ENCODE measurements at places on chromosomes 7 and 10.

DNA sequence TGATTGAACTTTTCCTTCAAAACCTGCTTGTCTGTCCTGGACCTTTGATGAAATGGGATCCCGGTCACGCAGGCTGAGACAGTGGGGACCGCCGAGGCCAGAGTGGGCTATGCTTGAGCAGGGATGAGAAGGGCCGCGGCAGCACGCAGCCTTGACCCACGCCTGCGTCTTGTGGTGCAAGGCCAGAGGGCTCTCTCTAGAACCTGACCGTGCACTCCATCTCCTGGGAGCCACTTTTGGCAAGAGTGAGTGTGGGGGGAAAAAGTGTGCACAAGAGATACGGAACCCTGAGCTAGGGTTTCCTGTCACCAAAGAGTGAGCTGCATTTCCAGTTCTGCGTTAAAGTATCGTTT is 42.4 kb downstream of the WIPI2 start:
- DNase-seq, result no peak

GRCh38 chr7:29300026-29300480 is 105.5 kb downstream of the CHN2 start:
- no peak for DNase-seq

DNA sequence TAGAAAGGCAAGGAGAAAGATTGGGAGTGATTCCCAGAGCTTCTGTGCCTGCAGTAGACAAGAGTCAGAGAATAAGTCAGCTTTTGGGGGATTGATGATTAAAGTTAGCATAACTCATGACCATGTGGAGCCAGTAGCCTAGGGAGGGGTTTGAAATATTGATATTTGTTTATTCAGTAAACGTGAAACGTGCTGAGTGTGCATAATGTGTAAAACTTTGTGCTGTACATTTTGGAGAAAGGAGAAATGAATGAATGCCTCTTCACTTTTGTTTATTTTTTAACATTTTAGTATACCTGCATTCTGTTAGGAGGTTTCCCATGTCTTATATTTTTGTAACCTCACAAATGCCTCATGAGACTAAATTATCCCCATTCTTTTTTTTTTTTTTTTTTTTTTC is 272.3 kb downstream of the SORCS3 start:
- DNase-seq, result no peak

DNA sequence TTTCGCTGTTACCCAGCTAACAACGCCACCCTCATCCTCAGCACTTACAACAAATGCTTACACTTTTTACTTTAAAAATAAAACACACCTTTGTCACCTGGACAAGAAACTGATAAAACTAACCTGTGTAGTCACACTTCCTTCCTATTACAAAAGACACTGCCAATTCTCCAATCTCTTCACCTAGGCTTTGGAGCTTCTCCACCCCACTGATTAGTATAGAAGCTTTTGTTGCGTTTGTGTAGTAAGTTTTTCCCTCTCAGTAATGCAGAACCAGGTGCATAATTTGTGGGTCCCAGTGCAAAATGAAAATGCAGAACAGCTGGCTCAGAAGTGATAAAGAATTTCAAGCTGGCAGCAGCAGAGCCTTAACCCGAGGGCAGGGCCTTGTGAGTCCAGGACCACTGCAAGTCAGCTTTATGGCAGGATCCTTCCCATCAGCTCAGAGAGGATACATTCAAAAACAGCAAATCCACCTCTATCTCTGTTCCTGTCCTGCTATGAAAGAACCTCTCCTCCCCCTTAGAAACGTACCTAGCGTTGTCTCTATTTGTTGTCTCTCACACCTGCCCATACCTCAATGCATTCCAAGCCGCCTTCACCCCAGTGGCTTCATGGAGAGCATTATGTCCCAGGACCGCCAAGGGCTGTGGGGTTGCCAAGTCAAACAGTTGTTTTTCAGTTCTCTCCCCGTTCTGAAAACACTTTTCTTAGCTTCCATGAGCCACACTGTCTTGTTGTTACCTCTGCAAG is 40.3 kb upstream of the EGFR start:
- DNase-seq, result no peak

GRCh38 chr10:133457100-133457841 is 3.5 kb downstream of the SCART1 start:
- no peak for DNase-seq

DNA sequence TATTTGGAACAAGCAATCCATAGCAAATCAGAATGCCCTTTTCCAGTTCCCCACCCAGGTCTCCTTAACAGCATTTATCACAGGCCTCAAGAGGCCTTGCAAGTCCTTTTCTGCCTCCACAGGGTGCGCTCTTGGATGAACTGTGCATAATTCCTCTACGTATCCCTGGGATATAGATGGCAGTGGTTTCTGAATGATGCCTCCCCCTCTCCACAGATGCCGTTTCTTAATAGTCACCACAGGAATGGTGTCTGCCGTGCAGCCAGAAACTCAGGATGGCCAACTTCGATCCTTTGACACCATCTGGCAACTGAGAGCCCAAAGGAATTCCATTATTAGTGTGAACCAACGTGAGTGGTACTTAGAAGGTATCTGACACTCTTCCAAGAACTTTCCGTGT is 43.1 kb downstream of the JAZF1 start:
- no peak for DNase-seq

DNA sequence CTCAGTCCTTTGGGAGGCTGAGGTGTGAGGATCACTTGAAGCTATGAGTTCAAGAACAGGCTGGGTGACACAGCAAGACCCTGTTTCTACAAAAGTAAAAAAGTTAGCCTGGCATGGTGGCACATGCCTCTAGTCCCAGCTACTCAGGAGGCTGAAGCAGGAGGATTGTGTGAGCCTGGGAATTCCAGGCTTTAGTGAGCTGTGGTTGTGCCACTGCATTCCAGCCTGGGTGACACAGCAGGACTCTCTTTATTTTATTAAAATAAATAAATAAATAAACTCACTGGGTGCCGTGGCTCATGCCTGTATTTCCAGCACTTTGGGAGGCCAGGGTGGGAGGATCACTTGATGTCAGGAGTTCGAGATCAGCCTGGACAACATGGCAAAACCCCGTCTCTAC is 607.9 kb downstream of the CALN1 start:
- DNase-seq, result no peak

- DNase-seq, result no peak
Measured at GRCh38 chr7:93146472-93147141, 1.6 kb downstream of the SAMD9L start.

DNA sequence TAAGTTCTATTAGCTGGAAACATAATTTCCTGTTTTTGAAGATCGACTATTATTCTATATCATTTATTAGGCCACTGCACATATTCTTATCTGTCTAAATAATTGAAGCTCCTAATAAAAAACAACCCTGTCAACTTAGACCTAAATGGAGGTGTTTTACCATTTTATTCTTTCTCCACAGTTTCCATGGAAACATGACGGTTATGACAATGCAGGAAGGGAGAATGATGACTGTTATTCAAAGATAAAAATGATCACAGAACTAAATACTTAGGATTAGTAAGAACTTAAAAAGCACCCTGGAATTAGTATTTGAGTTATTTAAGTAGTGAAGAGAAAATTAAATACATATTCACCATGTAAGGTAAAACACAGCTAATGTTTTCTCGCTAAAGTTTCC is 119.9 kb upstream of the DKK1 start:
- no peak for DNase-seq

DNA sequence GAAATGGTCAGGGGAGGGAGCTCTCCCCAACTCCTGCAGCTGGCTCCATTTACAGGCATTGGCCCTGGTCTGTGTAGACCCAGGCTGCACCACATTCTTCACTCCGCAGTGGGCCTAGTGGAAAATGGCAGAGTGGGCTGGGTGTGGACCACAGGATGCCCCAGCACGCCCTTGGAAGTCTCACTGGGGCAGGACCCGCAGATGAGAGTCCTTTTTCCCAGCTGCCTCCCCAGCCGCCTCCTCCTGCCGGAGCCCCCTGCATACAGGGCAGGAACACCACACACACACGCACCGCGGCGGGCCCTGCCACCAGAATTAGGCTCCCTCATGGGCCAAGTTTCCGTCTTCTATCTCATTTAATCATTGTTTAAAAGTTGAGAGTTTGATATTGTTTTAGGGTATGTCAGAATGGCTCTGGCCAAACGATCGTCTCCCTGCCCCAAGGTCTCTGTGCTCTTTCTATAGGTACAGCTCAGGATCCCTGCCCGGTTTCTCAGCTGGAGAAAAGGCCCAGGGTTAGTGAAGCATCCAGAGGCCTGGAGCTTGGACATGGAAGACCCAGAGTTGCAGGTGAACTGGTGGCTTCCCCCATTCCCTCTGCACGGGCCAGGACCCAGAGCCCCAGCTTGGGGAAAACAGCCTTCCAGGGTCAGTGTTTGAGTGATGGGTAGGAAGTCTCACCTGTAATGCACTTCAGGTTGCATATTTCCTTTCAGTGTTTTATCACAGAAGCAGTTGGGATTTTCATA is 42.0 kb downstream of the ZNF467 start:
- DNase-seq, result no peak

DNA sequence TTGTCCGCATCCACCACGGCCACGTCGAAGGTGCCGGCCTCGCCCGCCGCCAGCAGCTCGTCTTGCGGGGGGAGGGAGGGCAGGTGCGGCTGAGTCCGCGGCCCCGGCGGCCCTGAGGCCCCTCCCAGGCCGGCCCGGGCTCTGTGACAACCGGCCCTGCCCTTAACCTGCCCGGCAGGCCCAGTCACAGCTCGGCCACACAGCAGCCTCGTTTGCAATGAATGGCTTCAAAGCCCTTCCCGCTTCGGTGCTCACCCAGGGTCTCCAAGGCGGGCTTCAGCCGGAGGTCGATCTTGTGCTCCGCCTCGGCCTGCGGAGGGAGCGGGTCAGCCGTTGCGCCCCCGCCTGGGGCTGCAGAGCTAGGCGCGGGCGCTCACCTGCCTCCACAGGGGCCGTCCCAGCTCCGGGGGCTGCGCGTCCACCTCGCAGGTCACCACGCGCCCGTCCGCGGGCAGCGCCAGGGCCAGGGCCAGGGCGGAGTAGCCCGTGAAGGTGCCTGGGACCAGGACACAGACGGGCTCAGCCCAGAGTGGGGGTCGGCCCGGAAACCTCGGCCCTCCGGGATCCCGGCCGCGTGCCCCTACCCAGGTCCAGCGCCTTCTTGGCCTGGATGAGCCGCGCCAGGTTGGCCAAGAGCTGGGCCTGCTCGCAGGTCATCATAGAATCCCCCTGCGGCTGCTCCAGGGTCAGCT is 928 bp downstream of the COMTD1 start:
- no peak for DNase-seq

GRCh38 chr7:149196705-149197171 is 1.4 kb downstream of the ZNF282 start:
- no peak for DNase-seq

DNA sequence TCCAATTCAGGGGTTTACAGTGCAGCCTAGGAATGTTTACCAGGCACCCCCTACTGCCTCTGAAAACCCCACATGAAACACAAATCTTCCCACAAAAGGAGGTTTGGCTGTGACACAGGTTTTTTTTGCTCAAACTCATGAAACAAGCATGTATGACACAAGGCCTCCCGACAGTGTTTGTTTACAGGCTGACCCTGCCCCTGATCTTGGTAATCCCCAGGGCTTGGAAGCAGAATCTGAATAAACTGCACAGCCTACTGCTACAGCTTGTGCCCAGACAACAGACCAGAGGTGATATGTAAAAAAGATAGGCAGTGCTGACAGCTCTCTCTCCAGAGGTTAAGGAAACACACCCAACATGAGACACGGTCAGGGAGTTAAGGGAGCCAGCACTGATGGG is 184.2 kb downstream of the KMT2E start:
- no peak for DNase-seq

DNA sequence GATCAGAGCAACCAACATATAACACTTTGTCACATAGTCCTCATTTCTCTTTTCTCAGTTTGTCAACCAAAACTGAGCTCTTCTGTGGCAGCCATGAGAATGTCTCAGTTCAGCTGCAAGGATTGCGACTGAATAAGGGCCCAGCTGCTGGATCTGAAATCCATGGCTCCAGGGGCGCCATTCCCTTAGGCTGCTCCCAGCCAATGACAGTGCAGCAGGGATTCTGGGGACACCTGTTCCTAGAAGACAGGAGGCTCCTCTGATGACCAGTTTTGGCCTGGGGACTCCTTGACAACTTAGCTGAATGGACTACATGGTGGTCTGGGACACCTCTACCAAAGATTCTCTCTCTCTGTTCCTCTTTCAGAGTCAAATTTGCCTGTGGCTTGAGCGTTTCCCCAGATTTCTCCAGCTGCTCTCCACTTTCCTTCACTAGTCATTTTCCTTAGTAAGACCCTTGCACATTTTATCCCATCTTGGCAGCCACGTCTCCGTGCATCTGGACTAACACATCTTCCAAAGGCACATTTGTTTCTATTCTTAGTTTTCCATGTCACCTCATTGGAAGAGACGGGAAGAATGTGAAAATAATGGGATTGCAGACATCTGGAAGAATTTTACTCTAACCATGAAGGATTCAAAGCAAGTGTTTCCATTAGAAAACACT is 28.1 kb upstream of the KIF5B start:
- DNase-seq, result no peak

GRCh38 chr10:15813415-15813814 is 46.9 kb downstream of the MINDY3 start:
- no peak for DNase-seq

DNA sequence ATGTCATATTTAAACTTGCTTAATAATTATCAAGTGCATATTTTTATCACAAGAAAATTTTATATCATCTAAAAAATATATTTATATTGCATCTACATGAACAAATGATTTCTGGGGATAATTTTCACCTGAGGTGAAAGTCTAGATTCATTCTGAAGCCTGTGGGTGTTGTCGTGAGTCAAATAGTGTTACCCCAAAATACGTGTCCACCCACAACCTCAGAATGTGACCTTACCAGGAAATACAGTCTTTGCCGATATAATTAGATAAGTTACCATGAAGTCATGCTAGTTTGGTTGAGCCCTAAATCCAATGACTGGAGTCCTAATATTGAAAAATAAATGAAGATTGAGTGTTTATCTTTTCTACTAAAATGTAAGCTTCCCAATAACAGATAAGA is 203.0 kb upstream of the MDFIC start:
- DNase-seq, result no peak

DNA sequence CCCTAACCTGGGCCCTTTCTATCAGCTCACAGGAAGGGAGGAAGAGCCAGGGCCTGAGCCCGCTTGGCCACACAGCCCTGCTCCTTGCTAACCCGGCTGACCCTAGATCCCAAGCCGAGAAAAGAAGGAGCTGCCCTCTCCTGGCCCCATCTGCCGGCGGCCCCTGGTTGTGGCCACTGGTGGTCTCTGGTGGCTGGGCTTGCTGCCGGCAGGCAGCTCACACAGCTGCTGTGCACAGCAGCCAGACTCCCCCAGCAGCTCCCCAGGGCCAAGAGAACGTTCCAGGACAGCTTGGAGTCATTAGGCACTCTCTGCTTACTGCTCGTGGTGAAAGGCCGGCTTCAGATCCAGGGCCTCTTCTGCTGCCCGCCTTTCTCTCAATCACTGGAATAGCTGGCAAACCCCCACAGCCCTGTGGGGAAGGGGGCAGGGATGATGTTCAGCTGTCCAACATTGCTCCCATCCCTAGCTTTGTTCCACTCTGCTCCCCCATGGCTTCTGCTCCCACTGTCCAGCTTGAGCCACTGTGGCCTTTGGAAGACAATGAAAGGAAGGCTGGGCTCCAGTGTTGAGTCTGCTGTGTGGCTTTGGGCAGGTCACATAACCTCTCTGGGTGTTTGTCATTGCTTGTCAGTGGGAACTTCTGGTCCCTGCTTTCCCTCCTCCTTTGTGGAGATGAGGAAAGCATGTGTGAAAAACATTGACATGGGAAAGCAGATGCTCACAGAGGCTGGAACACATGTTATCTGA is 35.4 kb upstream of the COL13A1 start:
- no peak for DNase-seq

All from SW480 (cell line).